Airway epithelial cell (primary cell): ENCODE measurements at places on chromosomes 5 and 9. TPM values are rescaled to one million over a fixed set of nuclear protein-coding genes. Genes with fewer than 3 reads are reported as not detected.

The SGCD gene
- not detected in 2 replicates for total RNA-seq

The LIFR gene
- 1.1 and 2.2 TPM in 2 replicates for total RNA-seq

The GAS1 gene
- total RNA-seq: 5.9 and 6.5 TPM in 2 replicates

The NPR3 gene
- 2.0 and 3.7 TPM in 2 replicates for total RNA-seq

The LRRC19 gene
- total RNA-seq: not detected in 2 replicates
